ENCODE measurements at places on chromosomes 13 and 19.

DNA sequence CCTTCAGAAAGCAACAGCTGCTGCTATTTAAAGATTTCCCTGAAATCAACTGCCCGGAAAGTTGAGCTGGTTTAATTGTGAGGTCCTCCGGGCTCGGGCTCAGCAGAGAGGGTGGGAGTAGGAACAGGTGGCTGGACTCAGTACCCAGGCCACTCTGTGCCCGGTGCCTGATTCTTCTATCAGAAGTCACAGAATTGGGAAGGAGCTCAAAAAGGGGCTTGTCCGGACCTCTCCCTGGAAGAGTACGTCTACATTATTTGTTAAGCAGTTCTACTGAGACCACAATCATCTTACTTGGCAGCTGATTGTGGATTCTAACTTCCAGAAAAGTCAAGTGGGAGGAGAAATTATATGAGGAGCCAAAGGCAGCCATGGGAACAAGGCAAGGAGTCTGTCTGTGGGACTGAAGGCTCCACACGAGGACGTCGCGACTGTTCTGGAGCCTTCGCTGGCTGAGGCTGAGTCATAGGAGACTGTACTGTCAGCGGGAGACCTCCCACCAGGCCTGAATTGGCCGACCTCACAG is 91.7 kb upstream of the ANKRD10 start:
- no peak for DNase-seq

DNA sequence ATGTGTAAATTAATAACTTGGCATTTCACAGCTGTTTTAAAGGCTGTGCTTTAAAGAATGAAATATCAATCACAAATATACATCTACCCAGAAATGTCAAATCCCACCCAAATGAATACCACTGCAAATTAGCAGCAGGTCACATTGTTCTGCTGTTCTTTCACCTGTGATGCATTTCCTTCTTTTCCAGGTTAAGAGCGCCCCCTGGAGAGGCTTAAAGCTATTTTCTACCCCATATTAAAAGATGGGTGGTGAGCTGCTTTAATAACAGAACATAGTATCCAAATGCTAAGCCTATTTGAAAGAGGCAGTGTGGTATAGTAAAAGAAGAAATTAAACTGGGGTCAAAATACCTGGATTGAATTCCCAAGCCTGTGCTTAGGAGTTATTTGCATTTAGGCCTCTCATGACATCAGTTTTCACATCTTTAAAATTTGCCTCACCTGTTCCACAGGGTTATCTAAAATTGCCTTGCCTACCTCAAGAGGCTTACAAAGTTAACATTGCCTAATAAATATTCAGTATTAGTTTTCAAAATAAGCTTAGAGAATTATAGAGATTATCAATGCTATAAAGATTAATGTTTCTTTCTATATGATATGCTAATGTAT is 396.9 kb upstream of the SLITRK5 start:
- no peak for DNase-seq

GRCh38 chr19:31334849-31335624 is 14.2 kb downstream of the TSHZ3 start:
- DNase-seq = no peak

DNA sequence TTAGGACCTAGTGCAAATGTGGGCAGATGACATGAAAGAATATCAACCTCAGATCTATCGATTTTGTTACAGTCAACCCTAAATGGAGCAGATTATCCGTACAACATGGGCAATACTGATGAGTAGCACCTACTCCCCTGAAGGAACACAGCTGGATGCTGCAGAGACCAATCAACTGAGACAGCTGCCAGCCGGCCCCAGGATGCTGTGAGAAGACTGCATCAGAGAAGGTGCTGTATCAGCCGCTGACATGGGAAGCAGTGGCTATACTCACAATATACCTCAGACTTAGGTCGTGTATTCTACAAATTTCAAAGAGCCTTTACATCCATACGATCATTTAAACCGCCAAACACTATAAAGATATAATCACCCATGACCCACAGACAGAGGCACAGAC is 95.9 kb upstream of the FNDC3A start:
- no peak for DNase-seq
